ENCODE measurements at places on chromosomes 13 and 19.

- no peak for DNase-seq
Observed at GRCh38 chr19:46210669-46211068, 18.9 kb upstream of the IGFL1 start.

DNA sequence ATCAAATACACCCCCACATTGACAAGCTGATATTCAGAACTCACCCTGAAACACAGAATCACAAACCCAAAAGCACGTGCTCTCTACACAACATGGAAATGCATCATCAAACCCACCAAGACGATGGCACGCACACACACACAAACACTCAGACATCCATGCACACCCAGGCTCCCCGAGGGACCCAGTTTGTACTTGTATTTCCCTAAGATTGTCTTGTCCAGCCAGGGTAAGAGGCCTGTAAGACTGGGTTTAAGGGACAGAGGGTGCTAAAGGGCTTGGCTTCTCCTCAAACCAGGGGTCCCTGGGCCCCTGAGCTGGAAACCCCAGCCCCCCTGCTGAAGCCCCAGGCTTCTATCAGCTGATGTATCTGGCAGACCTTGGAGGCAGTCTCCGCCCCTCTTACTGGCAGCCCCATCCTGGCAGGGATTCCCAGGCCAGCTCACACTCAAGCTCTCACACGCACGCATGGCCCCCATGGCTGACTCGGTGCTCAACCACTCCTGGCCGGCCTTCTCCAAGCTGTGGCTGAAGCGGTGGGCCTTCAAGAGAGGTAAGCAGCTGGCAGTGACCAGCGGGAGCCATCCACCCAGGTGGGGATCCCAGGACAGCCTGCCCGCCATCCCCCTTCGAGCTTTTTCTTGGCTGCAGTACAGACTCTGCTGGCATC is 6.5 kb downstream of the ARHGEF18 start:
- no peak for DNase-seq

DNA sequence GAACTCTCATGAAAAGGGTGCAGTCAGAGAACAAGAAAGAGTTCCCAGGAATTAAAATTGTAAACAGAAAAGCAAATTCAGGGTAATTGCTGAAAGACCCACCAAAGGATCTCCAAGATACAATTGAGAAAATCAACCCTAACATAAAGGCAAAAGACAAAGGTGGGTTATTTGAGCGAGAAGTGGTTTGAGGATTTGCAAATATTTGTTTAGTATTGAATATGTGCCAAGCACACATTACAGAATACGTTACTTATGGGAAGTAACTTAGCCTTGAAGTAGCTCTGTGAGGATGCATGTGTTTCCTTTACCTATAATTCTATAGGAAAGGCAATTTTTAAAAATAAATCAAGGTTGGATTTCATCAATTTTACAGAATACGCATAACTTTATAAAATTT is 10.0 kb upstream of the CEACAM21 start:
- no peak for DNase-seq

- no peak for DNase-seq
Observed at GRCh38 chr13:48415516-48415915, 2.6 kb upstream of the LPAR6 start.

DNA sequence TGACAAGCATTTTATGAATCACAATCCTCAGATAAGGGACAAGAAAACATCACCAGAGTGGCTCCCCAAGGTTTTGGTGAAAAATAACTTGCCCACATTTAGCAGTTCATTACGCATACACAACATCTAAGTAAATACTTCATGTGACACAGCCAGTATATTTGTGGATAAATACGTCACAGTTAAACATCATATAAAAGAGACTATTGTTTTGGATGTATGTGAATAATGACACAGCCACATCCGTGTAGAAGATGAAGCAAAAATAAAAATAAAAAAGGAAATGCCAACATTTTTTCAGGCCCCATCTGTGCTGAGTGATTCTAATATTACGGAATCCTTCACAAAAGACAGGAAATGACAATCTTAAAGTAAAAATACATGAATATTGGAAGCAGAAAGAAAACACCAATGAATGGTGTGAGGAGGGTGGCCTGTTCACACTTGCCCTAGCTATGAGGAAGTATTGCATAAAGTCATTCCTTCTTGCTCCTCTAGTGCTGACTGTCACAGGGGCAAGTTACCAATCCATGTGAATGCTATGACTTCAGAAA is 457.1 kb downstream of the KLF12 start:
- no peak for DNase-seq

GRCh38 chr19:795073-795611 is 2.1 kb upstream of the PTBP1 start:
- DNase-seq, result no peak

DNA sequence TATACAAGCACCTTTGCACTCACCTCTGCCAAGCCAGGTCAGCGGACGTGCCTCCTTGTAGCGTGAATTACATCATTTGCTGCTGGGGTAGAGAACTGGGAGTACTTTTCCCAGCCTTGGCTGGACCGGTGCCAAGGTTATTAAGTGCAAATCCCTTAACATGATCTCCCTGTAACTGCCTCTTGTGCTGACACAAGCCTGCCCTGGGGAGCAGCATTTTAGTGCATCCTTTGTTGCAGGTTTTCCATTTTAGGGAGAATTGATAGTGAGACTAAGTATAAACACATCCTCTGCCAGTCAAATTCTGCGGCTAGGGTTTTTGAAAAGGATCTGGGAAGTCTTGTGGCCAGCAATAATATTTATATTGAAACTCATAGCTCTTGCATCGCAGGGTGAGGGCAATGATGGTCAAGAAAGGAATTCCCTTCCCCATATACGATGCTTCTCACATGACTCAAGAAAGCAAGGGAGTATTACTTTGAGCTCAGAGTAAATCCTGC is 32.7 kb upstream of the DCLK1 start:
- peak; percentile 33 for DNase-seq

DNA sequence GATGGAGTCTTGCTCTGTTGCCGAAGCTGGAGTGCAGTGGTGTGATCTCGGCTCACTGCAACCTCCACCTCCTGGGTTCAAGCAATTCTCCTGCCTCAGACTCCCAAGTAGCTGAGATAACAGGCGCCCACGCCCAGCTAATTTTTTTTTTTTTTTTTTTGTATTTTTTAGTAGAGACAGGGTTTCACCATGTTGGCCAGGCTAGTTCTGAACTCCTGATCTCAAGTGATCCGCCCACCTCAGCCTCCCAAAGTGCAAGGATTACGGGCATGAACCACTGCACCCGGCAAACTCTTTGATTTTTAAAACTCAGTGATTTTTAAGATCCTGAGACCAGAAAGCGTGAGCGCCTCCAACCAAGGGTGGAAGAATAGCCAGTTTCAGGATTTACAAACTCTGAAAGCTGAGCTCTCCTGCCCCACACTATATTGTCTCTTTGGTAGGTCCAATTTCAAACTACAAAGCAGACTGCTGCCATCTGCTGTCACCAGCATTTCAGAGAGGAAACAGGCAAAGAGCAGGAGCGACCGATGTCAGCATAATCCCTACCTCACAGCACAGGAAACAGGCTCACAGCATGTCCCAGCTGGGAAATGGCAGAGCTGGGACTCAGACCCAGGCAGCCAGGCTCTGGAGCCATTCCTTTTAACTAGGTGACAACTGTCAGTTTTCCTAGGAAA is 9.2 kb downstream of the NOSIP start:
- DNase-seq, result no peak

- DNase-seq, result no peak
Observed at GRCh38 chr13:50735071-50735470, 108.4 kb downstream of the DLEU7 start.

DNA sequence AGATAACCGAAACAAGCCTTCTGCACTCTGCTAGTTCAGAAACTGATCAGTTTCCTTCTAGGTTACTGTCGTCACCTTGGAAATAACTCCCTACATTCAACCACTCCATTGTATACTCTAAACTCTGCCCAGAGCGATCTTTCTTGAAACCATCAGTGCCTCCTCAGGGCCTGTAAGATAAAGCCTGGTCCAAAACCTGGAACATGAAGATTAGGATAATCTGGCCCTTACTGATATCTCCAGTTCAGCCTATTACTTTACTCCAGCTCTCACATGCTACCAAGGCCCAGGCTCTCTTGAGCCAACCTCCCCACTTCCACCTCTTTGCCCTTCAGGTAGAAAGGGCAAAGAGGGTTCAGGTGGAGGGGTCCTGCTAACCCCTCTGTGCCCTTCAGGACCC is 125.3 kb upstream of the RXFP2 start:
- no peak for DNase-seq

GRCh38 chr19:1274852-1275259 is 474 bp upstream of the FAM174C start:
- DNase-seq, result no peak

- DNase-seq, result no peak
Observed at GRCh38 chr19:441213-441836, 19.5 kb downstream of the SHC2 start.

GRCh38 chr19:20315543-20315942 is 148.5 kb downstream of the ZNF486 start:
- DNase-seq, result peak; percentile 92

GRCh38 chr13:98310485-98311199 is 133.6 kb upstream of the RNF113B start:
- DNase-seq, result no peak

- no peak for DNase-seq
Observed at GRCh38 chr13:97935071-97935470, 18.4 kb upstream of the IPO5 start.

- DNase-seq, result no peak
Observed at GRCh38 chr13:21039097-21039800, 22.1 kb downstream of the LATS2 start.

GRCh38 chr13:44313674-44314073 is 60.0 kb upstream of the SERP2 start:
- no peak for DNase-seq

- no peak for DNase-seq
Observed at GRCh38 chr19:33830264-33830663, 33.6 kb downstream of the KCTD15 start.

GRCh38 chr13:113861433-113862030 is 2.3 kb downstream of the GAS6 start:
- DNase-seq, result no peak

DNA sequence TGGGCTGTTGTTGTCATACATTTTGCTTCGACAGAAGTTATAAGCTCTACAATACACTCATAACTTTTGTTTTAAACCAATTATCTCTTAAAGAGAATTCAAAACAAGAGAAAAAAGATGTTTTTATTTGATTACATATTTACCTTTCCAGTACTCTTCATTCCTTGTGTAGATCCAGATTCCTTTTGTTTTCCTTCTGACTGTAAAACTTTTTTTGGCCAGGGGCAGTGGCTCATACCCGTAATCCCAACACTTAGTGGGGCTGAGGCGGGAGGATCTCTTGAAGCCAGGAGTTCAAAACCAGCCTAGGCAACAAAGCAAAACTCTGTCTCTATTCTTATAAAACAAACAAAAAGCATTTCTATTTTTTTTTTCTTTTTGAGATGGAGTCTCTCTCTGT is 21.7 kb downstream of the LPAR6 start:
- DNase-seq, result no peak

GRCh38 chr13:109231888-109232287 is 554.5 kb downstream of the IRS2 start:
- no peak for DNase-seq

- no peak for DNase-seq
Observed at GRCh38 chr13:98606296-98606695, 29.4 kb upstream of the STK24 start.

DNA sequence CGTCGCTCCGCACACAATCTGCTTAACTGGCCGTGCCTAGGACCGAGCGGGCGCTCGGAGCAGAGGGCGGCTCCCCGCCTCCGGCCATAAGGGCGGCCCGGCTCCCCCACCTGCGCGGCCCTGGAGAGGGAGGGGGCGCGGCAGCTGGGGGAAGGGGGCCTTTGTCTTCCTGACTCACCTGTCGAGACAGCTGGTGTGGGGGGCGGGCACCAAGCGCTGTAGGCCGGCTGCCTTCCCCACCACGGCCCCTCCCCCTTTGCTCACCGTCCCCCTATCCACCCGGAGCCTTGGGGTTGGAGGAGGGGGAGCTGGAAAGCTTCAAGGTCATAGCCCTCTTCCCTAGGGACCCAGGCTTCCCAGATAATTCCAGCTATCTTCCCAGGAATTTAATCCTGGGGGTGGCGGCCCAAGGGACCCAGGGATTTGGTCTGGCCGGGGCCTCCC is 1.2 kb downstream of the VASP start:
- DNase-seq, result peak; percentile 38

- no peak for DNase-seq
Observed at GRCh38 chr13:50942630-50943311, 33.2 kb downstream of the RNASEH2B start.

GRCh38 chr13:98909016-98909415 is 68.8 kb downstream of the DOCK9 start:
- no peak for DNase-seq

DNA sequence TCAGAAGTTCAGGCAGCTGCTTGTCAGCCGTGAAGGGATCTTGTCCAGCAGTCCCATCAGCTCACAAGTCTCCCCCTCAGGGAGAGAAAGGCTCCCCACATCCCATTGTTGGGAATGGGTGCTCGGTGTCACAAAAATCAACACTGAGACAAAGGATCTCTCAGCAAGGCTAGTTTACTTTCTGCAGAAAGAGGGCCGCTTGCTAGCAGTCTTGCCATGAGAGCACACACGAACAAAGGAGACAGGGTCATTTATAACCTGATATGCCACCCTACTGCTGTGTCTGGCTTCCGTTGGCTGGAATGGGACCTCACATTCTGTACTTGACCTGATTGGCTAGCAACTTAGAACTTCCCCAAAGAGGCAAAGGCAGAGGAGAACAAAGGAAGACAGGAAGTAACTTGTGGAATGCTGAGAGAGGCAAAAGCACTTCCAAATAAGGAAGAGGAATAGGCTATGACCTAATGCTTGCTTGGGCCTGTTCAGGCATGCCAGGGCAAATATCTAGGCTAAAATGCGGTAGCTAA is 8.7 kb upstream of the IGFL3 start:
- DNase-seq, result peak; percentile 8

GRCh38 chr19:45249261-45250033 is 1.6 kb upstream of the MARK4 start:
- DNase-seq, result no peak

GRCh38 chr13:105721016-105721415 is 814.4 kb downstream of the EFNB2 start:
- no peak for DNase-seq

- DNase-seq, result no peak
Observed at GRCh38 chr13:52348983-52349780, 56.8 kb downstream of the THSD1 start.

DNA sequence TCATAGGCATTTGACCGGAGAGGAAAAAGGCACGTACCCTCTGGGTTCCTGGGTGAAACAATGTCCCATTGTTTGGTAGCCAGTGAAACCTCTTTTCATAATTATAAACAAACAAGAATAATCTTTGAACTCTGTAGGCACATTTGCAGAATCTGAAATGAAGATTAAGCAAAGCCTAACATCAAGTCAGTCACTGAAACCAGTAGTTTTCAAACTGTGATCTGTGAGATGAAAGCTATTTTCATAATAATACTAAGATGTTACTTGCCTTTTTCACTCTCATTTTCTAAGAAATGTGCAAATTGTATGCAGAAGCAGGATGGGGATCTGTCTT is 105.4 kb downstream of the WDFY2 start:
- DNase-seq, result no peak

Measured in SK-N-DZ (cell line).